Upper lobe of right lung (tissue), 1 donor: ENCODE measurements at places on chromosomes 2 and 18.

GRCh38 chr2:71941726-71942525, 205.7 kb downstream of the CYP26B1 start:
- DNase-seq: peak; percentile 36

- DNase-seq: no peak
Observed at GRCh38 chr2:43005975-43006833, 213.8 kb upstream of the HAAO start.

- no peak for DNase-seq
Observed at GRCh38 chr2:221060376-221060775, 511.7 kb downstream of the EPHA4 start.

GRCh38 chr18:79754022-79754761, 43.5 kb upstream of the KCNG2 start:
- peak; percentile 58 for DNase-seq

DNA sequence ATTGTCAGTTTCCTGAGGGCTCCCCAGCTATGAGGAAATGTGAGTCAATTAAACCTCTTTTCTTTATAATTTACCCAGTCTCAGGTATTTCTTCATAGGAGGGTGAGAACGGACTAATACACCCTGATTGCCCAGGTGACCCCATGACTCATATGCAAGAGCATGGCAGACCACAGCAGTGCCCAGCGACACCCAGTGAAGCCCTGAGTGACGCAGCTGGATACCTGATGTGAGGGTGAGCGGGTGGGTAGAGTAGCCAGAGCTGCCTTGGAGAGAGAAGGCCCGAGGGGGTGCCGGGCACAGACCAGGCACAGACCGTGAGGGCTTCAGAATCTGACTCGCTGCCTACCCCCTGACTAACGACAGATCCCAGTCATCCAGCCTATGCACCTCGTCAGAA, 15.4 kb downstream of the ALPG start:
- DNase-seq: peak; percentile 38

DNA sequence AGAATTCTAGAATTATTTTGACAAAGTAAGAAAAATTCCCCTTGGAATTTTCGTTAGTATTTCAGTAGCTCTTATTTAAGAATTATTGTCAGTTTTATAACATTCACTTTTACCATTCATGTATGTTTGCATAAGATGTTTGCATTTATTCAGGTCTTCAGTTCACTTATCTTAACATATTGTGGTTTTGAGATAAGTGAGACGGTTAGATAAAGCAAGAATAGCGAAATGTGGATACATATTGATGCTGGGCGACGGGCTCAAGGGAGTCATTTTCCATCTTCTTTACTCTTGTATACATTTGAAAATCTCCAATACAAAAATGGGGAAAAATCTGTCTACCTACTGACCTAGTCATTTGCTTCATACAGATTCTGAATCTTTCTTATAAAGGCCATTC, 156.7 kb upstream of the HDAC4 start:
- no peak for DNase-seq
